Pericardium fibroblast (primary cell): ENCODE measurements at places on chromosomes 3 and 15. TPM values are rescaled to one million over a fixed set of nuclear protein-coding genes. Genes with fewer than 3 reads are reported as not detected.

ZBBX gene
- not detected in 2 replicates for total RNA-seq

PLCH1 gene
- total RNA-seq, result not detected in 2 replicates

FBXW12 gene
- not detected in 2 replicates for total RNA-seq

CHCHD6 gene
- total RNA-seq, result 10.8 and 12.3 TPM in 2 replicates

NPAP1 gene
- not detected in 2 replicates for total RNA-seq

HGD gene
- 3.3 TPM in 1 of 2 replicates, not detected in the other for total RNA-seq

TMEM108 gene
- 0.23 and 0.85 TPM in 2 replicates for total RNA-seq

CMTM8 gene
- 1.9 and 3.7 TPM in 2 replicates for total RNA-seq

SEMA3G gene
- total RNA-seq, result 1.0 TPM in 1 of 2 replicates, not detected in the other

VIPR1 gene
- total RNA-seq, result 0.09 and 0.35 TPM in 2 replicates

SPATA12 gene
- total RNA-seq, result not detected in 2 replicates

ARGFX gene
- not detected in 2 replicates for total RNA-seq

ITIH3 gene
- 0.51 and 10.7 TPM in 2 replicates for total RNA-seq

GCSAM gene
- not detected in 2 replicates for total RNA-seq

APOD gene
- 21.1 and 33.1 TPM in 2 replicates for total RNA-seq

CISH gene
- total RNA-seq, result 3.1 and 5.0 TPM in 2 replicates

RAB6B gene
- total RNA-seq, result 0.09 and 0.82 TPM in 2 replicates

SEMA3B gene
- 10.6 and 16.0 TPM in 2 replicates for total RNA-seq

ROPN1B gene
- not detected in 2 replicates for total RNA-seq

UACA gene
- 33.1 and 36.4 TPM in 2 replicates for total RNA-seq

TNIK gene
- total RNA-seq, result 2.8 and 5.7 TPM in 2 replicates

WDR72 gene
- not detected in 2 replicates for total RNA-seq

GOLGA8G gene
- total RNA-seq, result not detected in 2 replicates

CLDN18 gene
- not detected in 2 replicates for total RNA-seq

IDH3A gene
- 15.5 and 16.9 TPM in 2 replicates for total RNA-seq

RASGRP1 gene
- total RNA-seq, result 0.51 and 1.2 TPM in 2 replicates

MME gene
- 143 and 177 TPM in 2 replicates for total RNA-seq

ANKUB1 gene
- not detected in 2 replicates for total RNA-seq

AMIGO3 gene
- total RNA-seq, result 1.9 TPM in 1 of 2 replicates, not detected in the other

TJP1 gene
- total RNA-seq, result 43.9 and 56.8 TPM in 2 replicates

SCG5 gene
- 6.7 and 9.9 TPM in 2 replicates for total RNA-seq
